ENCODE measurements at places on chromosomes 11 and 22. TPM values are rescaled to one million over a fixed set of nuclear protein-coding genes. Genes with fewer than 3 reads are reported as not detected.

ANO5 gene
- 5.9 TPM for total RNA-seq

OTOG gene
- total RNA-seq = not detected

SDHAF2 gene
- 34.1 TPM for total RNA-seq

IFITM1 gene
- 128 TPM for total RNA-seq

OR5P2 gene
- 1.3 TPM for total RNA-seq

LMO1 gene
- not detected for total RNA-seq

RASL10A gene
- total RNA-seq = 0.72 TPM

TTC36 gene
- 1.9 TPM for total RNA-seq

GSTT2 gene
- 1.1 TPM for total RNA-seq

All from upper lobe of right lung (tissue), 1 donor.